B cell (primary cell): ENCODE measurements at places on chromosomes 2 and 18.
A peak's percentile ranks its signal among the peaks of the same experiment; 100 is the strongest.

DNA sequence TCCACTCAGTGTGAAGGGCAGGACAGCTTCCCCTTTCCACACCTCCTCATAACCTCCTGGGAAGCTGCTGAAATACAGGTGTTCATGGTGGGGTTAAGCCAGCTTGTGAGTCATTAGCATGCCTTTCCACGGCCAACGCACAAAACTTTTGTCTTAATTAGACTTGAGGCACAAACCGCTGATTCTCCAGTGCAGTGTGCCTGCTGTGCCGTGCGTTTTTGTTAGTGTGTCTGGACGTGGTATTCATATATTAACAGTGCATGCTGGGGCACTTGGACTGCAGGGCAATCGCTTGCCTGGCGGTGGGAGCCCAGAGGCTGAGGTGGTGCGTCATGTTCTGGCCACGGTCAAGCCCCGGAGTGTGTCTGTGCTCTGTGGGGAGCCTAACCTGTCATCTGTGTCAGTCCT, 156.2 kb downstream of the SH3RF3 start:
- DNase-seq: no peak

DNA sequence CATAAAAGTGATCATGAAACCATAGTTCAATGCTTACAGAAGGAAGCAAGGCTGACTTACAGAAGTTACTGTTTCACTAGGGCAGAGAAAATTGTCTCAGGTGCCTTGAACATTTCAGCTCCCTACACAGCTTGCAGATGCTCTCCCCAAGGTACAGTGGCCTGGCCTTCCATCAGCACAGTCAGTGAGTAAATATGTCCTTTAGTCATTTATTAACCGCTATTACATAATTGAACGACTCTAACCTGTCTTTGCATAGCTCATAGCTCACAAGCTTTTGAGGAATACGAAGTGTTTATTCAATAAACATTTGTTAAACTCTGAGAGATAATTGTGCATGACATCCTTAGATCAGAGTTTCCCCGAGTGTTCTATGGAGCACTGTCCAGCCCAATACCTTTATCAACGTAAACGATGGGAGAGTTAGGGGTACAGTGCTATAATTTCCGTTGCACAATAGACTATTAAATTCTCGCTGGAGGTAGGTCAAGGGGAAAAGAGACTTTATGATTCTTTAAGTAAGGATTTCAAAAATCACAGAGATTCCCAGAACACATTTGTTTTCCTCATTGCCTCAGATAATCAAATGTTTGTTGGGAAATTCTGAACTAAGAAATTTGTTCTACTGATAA, 677.8 kb downstream of the TSN start:
- no peak for DNase-seq

DNA sequence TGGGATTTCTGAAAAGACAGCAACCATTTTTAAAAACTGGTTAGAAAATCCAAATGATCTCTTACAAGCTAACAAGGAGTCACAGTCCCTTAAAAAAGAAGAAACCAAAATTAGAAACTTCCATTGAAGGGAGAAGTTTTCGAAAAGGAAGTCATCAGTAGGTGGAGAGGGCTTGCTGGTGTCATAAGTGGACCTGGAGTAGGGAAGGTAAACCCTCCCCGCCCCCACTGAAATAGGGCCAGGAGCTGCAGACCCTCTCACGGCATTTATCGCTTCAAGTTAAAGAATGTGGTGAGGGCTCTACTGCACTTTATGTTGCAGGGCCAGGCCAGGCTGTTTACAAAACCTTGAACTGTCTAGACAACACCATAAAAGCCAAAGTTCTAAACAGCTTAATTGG, 2.9 kb downstream of the HOXD11 start:
- DNase-seq: no peak

DNA sequence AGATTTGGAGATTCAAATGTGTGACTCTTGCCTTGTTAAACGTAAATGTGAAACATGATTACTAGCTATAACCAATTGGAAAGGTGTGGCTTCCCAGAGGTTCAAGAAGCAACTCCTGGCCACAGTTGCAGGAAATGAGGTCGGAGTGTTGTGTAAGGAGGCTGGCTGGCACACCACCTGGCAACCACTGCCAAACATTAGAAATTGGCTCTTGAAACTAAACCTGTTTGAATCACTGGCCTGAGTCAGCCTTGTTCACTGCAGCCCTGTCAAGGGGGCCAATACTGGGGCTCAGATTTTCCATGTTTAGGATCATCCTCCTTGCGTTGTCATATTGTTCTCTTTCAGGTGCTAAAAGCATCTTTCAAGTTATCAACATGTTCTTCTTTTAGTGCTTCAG, 206.3 kb downstream of the ARL6IP6 start:
- DNase-seq: no peak

GRCh38 chr2:64298161-64298560, 153.9 kb upstream of the PELI1 start:
- DNase-seq: no peak

DNA sequence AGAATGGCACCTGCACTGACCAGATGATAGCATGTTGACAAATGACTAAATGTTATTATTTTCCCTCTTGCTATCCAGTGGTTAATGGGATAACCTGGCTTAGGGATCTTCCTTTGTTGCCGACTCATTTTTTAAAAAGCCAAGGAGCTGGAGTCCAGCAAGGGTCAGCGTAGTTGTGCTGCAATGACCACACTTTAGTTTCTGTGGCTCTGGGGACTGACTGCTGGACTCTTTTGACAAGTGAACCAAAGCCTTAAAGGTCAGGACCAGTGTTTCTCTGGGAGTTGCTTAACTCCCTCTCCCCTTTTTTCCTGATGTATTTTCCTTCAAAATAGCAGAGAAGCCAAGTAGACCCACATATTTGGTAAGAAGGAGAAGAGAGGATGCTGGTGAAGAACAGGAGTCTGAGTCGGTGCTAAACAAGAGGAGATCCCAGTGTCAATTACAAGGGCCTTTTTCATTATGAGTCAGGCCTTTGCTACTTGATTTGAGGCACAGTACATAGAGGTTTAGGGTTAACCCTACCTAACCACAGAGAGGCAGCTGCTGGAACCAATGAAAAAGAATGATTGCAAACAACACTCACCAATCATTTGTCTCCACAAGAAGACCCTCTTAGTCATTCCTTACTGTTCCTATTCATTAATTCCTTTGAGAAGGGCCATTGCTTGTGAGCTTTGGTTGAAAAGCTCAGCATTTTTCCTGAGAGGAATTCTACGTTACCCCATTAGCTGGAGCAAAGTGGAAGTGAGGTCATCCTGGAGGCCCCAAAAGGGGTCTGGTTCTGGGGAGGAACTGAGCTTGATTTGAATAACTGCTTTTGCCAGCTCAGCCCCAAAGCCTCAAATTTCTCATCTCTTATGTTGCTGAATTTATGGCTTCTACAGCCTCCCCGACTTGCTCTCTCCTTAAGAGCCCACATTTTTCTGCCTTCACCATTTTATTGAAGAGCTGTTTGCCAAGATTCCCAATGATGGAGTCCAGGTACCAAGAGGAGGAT, 137.6 kb upstream of the HNMT start:
- no peak for DNase-seq

DNA sequence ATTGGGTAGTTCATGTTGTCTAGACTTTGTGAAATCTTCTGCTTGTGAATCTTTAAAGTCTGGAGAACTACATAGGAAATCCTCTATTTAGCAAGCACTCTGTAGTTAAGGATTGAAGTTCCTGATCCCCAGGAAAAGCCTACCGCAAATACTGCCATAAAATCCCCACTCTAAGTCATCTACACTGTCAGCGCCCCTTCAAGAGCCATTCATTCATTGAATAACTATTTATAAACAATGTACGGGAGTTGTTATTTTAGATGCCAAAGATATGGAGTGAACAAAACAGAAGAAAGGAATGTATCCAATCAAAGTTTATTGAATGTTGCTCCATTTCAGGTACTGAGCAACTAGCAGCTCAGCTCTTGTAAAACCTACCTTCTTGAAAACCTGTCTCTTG, 36.5 kb upstream of the SLC39A10 start:
- no peak for DNase-seq

DNA sequence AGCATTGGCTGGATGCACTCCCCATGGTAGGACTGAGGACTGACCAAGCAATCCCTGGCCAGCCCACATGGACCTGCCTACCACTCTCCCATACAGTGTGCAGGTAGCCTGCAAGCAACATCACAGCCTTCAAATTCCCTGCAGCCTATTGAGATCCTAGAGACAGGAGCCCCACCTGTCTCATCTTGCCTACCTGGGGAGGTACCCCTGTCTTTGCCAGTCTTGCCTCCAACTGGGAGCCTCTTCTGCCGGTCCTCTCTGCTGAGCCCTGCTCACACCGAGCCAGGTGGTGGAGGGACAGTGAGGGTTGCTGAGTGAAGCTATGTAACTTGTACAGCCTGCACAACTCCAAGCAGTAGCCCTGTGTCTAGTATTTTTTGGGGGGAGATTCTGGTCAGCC, 29.9 kb downstream of the TTC32 start:
- DNase-seq: no peak

GRCh38 chr2:30636311-30636710, 170.9 kb downstream of the CAPN13 start:
- DNase-seq: no peak

- no peak for DNase-seq
Measured at GRCh38 chr18:1252534-1252933, 347.9 kb downstream of the ADCYAP1 start.

GRCh38 chr2:212672186-212672585, 133.6 kb upstream of the ERBB4 start:
- DNase-seq: no peak

DNA sequence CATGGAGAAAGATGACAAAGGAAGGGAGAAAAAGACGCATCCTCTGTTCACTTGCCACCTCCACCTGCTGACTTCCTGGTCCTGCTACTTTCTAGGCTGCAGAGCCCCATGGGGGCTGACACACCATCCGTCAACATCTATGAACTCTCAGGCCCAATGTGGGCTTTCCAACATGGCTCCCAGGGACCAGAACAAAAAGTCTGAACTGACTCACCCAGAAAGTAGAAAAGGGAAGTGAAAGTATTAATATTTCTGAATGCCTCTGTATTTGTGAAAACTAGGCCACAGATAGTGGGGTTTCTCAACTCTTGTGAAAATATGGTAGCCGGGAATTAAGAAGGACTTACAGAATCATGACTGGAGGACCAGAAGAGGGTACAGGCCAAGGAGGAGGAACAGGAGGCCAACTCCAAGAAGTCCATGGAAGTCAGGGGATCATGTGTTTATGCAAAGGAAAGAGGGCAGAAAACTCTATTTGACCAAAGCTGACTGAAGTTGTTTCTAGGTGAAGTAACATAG, 123.1 kb upstream of the CAB39 start:
- peak; percentile 84 for DNase-seq

- no peak for DNase-seq
Measured at GRCh38 chr2:102050854-102051391, 59.2 kb downstream of the IL1R2 start.

GRCh38 chr2:45184606-45185005, 175.4 kb upstream of the SIX2 start:
- DNase-seq: no peak

- DNase-seq: no peak
Measured at GRCh38 chr2:134206573-134206972, 47.3 kb upstream of the MGAT5 start.

GRCh38 chr2:237240252-237240651, 154.6 kb downstream of the COPS8 start:
- DNase-seq: no peak

GRCh38 chr2:102297891-102298290, 13.5 kb upstream of the IL1RL1 start:
- DNase-seq: no peak

DNA sequence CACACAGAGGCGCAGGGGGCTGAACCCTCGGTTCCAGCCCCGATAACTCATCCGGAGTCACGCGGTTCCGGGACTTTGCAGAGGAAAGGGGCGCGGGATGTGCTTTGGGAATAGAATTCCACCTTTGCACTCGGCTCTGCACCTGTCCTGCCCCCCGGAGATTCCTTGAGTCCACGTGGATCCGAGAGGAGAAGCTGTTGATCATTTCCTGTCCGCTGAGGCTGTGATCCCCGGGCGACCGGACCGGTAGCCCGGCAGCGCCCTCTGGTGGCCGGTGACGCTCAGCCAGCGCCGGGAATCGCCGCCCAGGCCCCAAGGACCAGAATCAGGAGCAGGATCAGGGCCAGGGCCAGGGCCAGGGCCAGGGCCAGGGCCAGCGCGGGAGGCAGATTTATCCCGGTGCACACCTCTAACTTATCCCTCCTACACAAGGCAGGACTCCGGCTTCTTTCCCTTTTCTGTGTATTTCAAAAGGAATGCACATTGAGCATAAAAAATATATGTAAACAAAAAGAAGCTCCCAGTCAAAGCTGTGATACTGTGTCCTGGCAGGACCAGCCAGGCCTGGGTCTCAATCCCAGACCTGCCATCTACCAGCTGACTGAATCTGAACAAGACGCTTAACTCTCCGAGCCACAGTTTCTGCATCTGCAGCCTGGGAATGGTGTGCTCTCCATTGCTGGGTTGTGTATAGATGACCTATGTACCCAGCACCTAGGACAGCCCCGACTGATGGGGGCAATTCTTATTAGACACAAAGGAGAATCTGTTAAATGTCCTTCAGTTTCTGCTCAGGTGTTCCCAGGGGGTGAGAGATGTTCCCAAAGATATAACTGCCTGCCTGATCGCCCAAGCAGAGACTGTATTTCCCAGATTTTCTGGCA, 8.5 kb upstream of the SPATA3 start:
- DNase-seq: peak; percentile 80

GRCh38 chr2:233227346-233227978, 24.0 kb upstream of the ATG16L1 start:
- no peak for DNase-seq

- DNase-seq: no peak
Measured at GRCh38 chr2:219744600-219744999, 117.2 kb downstream of the SLC4A3 start.

DNA sequence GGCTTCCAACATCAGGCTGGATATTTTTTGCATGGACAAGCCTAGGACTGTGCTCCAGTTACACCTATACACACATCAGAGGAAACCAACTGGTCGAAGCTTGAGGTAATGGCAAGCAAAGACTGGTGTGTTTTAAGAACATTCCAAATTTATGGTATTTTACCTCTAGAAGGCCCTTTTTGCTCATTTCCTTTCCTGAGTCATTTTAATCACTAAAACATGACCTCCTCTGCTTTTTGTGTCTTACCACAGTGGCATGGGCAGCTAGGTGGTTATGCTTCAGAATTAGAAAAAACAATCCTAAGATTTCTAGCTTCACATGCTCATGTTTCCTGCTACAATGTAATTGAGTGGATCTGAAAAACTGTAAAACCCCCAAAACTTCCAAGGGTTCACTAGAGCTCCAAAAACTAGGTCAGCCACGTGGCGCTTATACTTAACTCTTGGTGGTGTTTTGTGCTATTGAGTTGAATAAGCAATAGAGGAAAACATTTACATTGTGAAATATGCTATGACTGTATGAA, 30.6 kb upstream of the CHRNA1 start:
- no peak for DNase-seq

GRCh38 chr2:26687328-26687727, 5.2 kb upstream of the KCNK3 start:
- DNase-seq: no peak
